ENCODE measurements at places on chromosomes 2 and 18.

DNA sequence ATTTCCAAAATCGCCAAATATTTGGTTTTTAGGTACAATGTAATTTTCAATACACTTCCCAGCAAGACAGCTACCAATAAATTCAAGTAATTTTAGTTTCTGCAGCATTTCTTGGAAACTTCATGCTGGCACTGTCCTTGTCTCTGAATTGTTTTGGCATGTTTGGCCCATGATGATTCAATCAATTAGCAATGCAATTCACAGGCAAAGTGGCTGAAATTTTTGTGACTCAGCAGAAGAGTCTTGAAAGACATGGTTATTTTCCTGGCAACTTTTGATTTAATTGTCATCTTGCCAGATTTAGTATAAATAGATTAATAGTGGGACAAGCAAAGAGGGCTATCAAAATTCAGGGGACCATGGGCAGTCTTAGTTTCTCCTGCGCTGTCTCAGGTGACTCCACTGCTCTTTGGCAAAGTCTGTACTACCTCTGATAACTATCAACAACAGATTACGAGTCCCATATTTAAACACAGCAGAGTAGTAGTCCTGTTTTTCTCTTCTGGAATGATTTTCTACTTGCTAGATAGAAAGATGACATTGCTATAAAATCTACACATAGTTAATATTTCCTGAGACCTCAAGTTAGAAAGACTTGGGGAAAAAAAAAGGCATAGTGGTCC lies 88.9 kb upstream of the CYP26B1 start:
- DNase-seq, result no peak

GRCh38 chr2:170394641-170395387 lies 216.9 kb downstream of the MYO3B start:
- no peak for DNase-seq

- DNase-seq, result no peak
Measured at GRCh38 chr2:219079417-219079816, 18.7 kb upstream of the IHH start.

GRCh38 chr2:11121099-11121822 lies 34.0 kb upstream of the SLC66A3 start:
- no peak for DNase-seq

GRCh38 chr2:59655809-59656208 lies 897.6 kb downstream of the BCL11A start:
- DNase-seq, result no peak

GRCh38 chr2:187482796-187483195 lies 34.7 kb upstream of the CALCRL start:
- DNase-seq, result no peak

Data from stimulated activated CD8-positive, alpha-beta memory T cell treated with anti-CD3 and anti-CD28 coated beads, Interleukin-7, amount 100 ng/mL, for 1 hour (primary cell).